NCI-H2029 (cell line): ENCODE measurements at places on chromosomes 2 and 18.

- DNase-seq = no peak
Measured at GRCh38 chr2:71811157-71811556, 336.5 kb downstream of the CYP26B1 start.

- DNase-seq = peak; percentile 53
Measured at GRCh38 chr2:105610576-105611332, 134.0 kb upstream of the NCK2 start.

DNA sequence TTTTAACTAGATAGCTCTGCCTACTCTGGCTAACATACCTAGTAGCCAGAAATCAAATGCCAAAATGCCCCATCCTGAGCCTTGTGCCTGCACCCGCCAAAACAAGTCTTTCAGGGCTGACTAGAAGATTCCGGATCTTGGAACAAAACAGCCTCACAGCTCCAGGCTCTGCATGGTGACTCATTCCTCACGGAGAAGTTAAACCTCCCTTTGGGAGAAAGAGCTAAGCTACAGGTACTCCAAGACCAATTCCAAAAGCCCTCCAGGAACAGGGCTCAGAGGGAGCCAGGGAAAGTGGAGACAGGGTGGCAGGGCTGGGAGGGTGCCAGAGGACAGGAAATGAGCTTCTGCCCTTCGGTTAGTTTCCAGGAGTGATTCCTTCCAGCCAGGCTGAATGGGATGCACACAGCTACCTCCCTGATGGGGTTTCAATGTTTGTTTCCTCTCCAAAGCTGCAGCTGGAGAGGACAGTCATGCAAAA lies 295.6 kb downstream of the TNS1 start:
- DNase-seq = no peak

- DNase-seq = no peak
Measured at GRCh38 chr18:77765468-77765867, 515.8 kb downstream of the GALR1 start.
